ENCODE measurements at places on chromosomes 2 and 18.

DNA sequence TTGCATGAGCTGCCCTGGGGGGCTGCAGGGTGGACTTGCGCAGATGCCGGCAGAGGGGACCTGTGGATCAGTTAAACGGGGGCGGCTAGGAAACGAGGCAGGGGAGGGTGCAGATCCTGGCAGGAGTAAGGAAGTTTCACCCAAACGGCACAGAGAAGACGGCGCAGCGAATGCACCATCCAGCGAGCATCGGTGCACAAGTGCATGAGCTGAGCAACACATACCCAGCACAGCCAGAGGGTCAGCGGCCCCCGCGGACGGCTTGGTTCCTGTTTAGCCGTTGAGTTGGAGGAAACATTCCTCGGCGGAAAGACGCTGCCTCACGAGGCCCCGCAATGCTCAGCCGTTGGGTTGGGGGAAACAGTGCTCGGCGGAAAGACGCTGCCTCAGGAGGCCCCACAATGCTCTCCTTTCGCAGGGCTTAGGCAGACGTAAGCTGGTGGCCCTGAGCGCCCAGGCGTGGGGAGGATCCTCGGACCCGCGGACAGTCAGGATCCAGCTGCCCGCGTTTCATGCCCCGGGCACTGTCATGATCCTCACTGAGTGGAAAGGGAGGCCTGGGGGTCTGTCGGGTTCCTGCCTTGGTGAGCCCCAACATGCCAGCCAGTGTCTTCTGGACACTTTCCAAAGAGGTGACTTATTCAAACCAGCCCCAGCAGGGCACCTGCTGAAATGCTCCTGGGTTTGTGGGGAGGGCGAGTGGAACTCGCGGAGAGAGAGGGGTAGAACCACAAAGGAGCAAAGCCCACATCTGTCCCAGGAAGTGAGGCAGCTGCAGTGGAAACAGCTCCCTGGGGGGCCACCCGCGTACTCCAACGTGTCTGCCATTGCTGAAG, 86.3 kb downstream of the NDUFA10 start:
- no peak for DNase-seq

GRCh38 chr2:85327160-85327821, 498 bp downstream of the TGOLN2 start:
- DNase-seq = peak; percentile 48

DNA sequence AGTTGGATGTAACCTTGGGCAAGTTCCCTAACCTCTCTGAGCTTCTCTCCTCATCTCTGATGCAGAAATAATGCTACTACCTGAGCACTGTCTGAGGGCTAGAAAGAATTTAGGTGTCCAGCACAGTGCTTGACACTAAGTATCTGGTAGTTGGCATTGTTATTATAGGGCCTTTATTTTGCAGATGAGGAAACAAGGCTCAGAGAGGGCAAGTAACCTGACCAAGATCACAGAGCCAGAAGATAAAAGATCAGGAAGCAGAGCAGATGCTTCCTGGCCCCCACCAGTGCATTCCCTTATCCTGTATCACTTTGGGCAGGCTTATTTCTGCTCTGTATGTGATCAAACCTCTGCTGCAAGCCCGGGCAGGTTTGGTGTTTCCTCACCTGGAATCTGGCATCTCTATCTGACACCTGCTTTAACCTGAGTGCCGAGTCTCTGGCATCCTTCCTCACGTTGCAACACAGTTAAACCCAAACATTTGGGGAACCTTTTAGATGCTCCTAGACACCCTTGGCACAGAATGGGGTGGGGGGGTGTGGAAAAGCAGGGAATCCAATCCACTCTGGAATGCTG, 69.9 kb downstream of the PLB1 start:
- DNase-seq = peak; percentile 13

DNA sequence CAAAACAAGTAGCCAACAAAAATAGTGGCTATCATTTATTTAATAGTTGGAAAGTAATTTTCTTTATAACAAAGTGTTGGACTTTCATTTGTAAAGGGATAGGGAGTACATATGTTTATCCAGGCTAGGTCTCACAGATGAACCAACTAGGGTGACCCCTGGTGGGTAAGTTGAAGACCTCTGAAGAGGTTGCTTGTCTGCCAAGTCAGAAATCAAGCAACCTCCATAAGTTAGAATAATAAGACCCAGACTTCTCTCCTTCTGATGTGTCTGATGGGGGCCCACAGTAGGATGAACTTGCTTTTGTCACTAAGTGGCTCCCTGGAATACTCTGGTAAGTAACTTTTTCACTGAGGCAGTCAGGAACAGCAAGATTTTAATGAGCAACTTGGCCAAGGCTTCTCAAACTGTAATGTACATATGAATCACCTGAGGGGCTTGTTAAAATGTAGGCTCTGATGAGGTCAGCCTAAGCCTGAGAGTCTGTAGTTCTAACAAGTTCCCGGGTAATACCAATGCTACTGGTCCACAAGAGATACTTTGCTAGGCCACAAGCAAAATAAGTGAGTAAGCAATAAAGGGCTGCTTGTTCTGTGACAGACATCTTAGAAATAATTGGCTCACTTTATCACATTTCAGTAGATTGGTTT, 319.6 kb downstream of the PIK3C3 start:
- DNase-seq = peak; percentile 42

DNA sequence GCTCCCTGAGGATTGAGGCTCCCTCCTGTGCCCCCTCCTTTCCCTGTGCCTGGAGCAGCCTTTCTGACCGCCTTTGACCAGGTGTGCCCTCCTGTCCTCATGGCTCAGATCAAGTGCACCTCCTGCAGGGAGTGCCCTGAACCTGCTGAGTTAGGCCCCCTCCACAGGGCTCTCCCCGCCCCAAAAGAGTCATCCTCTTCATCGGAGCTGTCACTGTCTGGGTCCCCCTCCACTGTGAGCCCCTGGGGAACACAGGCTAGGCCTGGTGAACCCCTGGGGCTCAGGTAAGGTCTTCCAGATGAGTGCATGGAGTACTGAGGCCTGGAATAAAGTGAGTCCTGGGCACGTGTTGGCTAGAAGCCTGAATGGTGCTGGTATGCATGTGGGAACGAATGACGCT, 173.5 kb downstream of the INHBB start:
- no peak for DNase-seq

DNA sequence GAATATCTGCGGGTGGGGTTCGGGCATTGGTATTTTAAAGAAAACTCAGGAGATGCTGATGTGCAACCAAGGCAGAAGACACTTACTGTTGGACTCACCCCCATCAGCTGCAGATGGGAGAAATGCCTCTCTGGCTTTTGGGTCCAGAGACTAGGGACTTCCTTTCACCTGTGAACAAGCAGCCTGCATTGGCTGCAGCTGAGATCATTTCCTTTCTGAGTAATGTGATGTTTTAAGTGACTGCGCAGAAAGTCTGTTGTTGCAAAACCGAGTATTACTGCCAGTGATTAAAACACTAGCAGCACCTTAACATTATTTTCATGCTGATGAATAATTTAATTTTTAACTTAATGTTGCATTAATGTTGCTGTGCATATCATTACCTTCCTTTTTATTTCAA, 143.0 kb downstream of the TSN start:
- DNase-seq = peak; percentile 69

DNA sequence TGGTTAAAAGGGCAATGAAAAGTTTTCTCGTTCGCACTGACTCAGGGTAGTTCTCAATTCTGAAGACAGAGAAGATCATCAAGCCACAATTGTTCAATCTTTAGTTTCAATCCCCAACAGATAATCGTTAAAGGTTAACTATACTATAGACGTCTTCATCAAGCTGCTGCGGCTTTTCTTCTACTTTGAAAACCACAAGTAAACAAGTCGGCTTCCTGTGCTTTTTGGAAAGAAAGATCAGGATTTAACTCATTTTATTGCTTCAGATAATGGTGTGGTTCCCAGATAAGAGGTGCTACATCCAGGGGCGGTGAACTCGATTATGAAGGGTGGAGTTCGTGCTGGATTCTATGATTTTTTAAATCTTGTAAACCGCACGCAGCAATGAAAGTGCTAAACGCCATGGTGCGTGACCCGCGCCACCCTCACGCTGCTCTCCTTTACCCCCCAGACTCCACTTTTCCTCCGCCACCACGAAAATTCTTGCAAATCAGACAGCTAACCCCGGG, 545 bp upstream of the CDCA7 start:
- no peak for DNase-seq

- DNase-seq = peak; percentile 38
These were observed 1.3 kb upstream of the ZNF24 start for GRCh38 chr18:35345460-35345921.

DNA sequence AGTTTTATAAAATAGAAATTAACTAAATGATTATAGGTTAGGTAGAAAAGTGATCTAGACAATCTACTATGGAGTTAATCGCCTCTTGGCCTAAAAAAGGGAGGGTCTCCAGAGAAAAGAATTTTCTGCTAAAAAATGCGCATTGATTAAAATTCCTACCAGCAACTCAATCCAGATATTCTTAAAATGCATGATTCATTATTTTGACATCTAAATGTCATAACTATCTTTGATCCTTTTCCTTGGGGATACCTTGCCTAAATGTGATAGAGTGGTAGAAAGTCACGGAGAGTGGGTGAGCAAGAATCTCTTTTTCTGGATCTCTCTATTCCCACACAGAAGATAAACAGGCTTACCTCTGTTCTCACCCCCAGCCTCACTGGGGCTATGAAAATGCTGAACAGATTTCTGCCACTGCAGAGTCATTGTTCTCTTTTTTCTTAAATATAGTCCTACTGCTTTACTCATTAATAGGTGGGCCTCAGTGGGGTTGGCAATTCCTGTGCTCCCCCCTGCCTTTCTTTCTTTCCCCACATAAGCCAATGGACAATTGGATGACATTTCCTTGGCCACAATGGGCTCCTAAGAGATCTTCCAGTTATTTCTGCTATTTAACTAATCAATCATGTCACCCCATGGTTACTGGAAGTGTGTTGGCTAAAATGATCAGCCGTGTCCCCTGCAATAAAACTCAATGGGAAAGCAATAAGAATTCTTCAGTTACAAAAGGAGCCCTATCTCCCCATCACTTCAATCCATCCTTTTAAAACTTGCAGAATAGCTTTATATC, 5.8 kb upstream of the ASXL3 start:
- DNase-seq = no peak

DNA sequence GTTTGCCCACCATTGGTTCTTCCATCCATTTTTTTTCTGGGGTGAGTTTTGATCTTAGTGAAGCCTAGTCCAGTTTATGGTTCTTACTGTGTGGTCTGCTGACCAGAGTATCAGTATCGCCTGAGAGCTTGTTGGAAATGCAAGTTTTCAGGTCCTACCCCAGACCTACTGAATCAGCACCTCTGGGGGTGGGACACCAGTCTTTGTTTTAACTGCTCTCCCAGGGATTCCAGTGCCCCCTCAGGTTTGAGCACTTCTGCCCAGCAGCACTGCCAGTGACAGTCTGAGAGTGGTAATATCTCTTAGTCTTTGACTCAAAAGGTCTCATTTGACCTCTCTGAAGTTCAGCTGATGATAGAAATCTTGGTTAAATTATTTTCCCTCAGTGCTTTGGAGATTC, 269.3 kb downstream of the ALPK2 start:
- DNase-seq = peak; percentile 6

- DNase-seq = no peak
These were observed 1.3 kb upstream of the ADI1 start for GRCh38 chr2:3520591-3520990.

Data from kidney tubule cell (primary cell).